ENCODE measurements at places on chromosomes 3 and 15. TPM values are rescaled to one million over a fixed set of nuclear protein-coding genes. Genes with fewer than 3 reads are reported as not detected.

Gene CACNA1D
- 1.5 TPM for polyA plus RNA-seq

Gene FAN1
- polyA plus RNA-seq: 15.3 TPM

Gene IQCH
- 0.80 TPM for polyA plus RNA-seq

Gene ATP8B4
- 2.5 TPM for polyA plus RNA-seq

Gene ZNF592
- polyA plus RNA-seq: 19.5 TPM

Gene MUSTN1
- 49.5 TPM for polyA plus RNA-seq

DNA sequence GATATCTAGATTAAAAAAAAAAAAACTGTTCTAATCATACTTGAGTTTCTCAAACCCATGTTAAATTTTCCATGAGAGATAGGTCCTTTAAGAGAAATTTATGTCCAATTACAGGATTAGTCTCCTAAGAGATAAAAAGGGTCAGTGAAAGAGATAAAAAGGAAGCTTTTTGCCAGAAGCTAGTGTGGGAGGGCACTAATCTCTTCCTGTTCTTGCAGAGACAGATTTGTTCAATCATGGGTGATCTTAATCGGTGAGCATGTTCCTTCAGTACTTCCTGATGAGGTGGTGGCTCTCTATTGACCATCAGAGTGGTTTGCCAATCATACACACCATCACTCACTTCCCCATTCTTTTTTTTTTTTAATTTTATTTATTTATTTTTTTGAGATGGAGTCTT lies 16.9 kb upstream of the LPP start:
- DNase-seq: no peak

- DNase-seq: no peak
These were observed 41.6 kb downstream of the C2CD4A start for GRCh38 chr15:62108411-62108810.

DNA sequence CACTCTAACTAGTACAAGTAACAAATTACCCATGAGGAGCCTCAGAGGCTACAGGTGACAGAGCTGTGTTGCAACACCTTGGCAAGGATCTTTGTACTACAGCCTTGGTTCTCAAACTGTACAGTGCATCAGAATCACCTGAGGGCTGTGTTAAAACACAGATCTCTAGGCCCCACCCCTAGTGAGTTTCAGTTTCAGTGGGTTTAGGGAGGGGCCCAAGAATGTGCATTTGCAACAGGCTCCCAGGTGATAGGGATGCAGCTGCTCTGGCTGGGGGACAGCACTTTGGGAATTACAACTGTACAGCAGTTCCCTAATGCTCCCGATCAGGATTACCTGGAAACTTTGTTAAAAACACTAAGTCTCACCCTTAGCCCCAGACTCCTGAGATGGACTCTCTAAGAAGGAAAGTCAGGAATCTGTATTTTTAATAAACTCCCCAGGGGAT lies 66.1 kb upstream of the NR2F2 start:
- DNase-seq: no peak

- no peak for DNase-seq
These were observed 46.1 kb downstream of the ABHD5 start for GRCh38 chr3:43736558-43737440.

DNA sequence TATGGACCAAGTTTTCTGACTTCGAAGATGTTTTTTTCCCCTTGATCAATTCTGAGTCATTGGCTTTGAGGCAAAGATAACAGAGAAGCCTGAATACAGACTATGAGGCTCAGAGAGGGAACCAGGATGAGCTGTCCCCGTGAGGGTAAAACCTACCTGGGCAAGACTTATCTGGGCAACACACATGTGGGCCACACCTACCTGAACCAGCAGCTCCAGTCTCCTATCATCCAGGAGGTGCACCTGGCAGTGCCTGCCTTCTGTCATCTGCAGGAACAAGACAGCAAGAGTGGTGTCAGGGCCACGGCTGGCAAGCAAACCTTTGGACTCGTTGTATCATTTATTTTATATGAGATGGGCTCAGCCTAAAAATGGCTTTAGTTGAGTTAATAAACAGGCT lies 72.6 kb downstream of the FRMD4B start:
- no peak for DNase-seq

DNA sequence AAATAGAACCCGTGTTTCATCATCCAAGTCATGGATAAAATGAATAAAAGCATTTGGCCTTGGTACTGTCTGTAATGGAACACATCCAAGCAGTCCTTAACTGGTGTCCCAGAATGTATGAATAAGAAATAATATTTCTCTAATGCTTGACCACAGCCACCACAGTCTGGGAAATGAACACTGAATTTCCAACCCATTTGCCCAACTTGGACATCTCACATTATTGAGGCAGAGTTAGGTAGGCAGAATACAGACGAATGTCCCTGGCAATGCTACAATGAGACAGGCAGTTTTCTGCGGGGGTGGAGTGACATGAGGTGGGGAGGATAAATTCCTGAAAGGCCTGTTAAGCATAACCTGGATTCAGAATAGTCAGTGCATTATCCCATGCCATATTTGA lies 245.7 kb downstream of the ZIC1 start:
- DNase-seq: no peak

- no peak for DNase-seq
These were observed 10.8 kb downstream of the ZNF774 start for GRCh38 chr15:90362936-90363212.

GRCh38 chr3:64694114-64694513 lies 6.3 kb upstream of the ADAMTS9 start:
- DNase-seq: no peak

DNA sequence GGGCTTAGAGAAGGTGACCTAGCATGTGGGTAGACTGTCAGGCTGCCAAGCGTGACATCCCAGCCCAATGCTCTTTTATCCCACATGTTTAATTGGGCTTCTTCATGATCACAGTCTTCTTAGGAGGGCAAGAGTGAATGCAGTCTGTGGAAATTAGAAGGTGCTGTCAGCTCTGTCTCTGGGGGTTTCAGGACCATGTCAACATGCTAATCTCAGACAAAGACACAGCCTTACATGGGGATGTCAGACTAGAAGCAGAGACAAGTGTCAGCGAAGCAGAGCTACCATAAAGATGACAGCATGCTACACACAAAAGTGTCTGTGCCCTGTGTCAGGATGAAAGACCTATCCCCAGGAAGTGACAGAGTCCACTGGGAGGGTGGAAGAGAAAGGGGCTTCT lies 120.1 kb upstream of the SLC25A36 start:
- no peak for DNase-seq

- no peak for DNase-seq
These were observed 90.7 kb upstream of the IQSEC1 start for GRCh38 chr3:13163848-13164382.

DNA sequence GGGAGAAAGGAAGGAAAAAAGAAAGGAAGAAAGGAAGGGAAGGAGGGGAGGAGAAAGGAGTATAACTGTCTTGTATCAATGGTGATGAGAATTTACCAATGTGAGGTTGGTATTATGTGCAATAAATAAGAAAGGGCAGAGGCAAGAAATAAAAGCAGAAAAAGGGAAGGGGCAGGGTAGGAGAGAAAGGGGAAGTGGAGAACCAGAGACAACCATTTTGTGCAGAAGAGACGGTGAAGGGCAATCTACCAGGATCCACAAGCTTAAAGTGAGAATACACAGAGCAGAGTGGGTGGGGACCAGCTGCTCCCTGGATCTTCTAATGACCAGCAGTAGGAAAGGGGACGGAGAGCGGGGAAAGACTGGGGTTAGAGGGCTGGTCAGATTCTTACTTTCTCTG lies 106.9 kb upstream of the SLCO2A1 start:
- no peak for DNase-seq

DNA sequence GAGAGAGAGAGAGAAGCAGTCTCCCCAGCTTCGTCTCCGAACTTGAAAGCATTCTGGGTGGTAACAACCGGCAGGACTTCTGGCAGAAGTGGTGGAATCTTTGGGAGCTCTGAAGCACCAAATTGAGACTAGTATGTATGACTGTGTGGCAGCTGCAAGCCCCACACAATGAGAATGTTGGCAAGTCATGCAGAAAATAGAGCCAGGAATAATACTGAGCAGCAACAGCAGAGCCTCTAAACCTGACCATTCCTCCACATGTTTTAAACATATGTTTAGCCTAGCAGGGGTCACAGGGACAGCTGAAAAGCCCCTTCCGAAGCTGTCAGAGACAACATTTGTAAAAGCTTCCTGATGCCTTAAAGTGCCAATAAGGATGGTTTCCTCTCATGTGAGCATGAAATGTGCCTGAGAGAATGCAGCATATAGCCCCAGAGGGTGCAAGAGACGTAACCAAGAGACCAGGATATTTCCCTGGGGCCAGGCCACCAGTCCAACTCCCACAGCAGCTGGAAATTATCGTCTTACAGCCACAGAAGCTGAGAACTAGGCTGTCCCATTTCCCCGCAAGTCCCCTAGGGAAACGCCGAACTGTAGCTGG lies 178.6 kb upstream of the CCDC54 start:
- peak; percentile 77 for DNase-seq

GRCh38 chr3:72375237-72376076 lies 472.8 kb downstream of the SHQ1 start:
- no peak for DNase-seq
